ENCODE measurements at places on chromosomes 16 and 17.

- no peak for DNase-seq
Measured at GRCh38 chr16:70638814-70639792, 7.3 kb upstream of the IL34 start.

DNA sequence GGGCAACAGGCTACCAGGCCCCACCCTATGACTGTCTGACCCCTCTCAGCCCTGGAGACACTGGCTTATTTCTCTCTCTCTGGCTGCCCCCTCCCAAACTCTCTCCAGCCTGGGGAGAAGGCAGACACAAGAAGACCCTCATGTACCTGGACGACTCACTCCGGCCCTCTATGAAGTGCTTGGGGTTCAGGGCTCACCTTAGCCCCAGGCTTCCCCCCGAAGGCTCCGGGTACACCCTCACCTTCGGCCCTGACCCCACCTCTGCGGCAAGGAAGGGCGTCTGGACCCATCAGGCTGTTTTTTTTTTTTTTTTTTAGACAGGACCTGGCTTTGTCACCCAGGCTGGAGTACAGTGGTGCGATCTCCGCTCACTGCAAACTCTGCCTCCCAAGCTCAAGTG, 906 bp upstream of the CARMIL2 start:
- no peak for DNase-seq

GRCh38 chr16:20395946-20396345, 8.6 kb downstream of the PDILT start:
- DNase-seq = no peak

GRCh38 chr17:45977506-45977824, 21.6 kb upstream of the STH start:
- DNase-seq = no peak

- DNase-seq = no peak
Measured at GRCh38 chr17:59067340-59067739, 39.3 kb downstream of the TRIM37 start.

- no peak for DNase-seq
Measured at GRCh38 chr17:61018938-61019337, 341.3 kb downstream of the BCAS3 start.

DNA sequence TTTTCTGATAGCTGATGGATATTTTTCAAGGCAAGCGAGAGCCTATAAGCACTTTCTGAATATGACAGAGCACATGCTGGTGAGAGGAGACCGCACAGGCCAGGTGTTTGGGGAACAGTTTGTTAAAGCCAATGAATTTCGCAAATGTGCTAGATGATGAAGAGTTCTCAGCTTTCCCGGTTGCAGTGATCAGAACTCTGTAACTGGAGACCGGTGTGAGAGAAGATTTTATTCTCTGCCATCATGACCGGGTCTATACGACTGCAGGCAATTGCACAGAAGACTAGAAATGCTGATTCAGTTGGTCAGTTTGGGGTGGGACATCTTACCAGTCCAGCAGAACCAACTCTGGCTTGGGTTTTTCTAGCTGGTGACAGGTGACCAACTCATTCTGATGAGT, 25.4 kb downstream of the SMTNL2 start:
- DNase-seq = no peak

- no peak for DNase-seq
Measured at GRCh38 chr17:78105551-78105950, 23.0 kb downstream of the TMC6 start.

DNA sequence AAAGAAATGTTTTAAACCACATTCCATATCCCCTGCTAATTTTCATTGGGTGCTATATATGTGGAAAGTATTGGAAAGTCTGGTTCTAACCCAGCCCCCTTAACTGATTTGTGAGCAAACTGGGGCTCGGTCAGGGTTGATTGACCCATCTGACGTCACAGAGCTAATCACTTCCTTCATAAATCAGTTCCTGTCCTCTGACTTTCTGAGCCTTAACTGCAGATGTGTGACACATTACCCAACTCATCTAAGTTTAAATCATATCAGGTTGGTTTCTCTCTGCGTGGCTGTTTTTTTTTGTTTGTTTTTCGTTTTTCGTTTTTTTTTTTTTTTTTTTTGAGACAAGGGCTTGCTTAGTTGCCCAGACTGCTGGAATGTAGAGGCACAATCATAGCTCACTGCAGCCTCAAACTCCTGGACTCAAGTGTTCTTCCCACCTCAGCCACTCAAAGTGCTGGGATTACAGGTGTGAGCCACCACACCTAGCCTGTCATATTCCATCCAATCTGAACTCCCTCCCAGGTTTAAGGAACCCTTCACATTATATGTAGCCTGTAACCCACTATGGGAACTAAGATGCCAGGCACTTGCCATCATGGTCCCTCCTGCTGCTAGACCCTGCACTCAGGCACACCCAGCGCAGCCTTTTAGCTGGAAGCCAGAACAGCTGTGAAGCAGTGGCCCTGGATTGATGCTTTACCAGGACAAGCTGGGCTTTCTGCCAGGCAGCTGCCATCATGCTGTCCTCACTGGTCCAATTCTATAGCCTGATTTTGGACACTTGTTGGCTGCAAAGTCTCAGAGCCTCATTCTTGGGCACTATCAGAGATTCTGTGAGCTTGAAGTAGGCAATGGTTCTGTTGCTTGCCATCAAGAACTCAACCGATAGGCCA, 6.9 kb upstream of the BPTF start:
- no peak for DNase-seq

GRCh38 chr17:38742411-38743308, 5.5 kb downstream of the PCGF2 start:
- DNase-seq = no peak

DNA sequence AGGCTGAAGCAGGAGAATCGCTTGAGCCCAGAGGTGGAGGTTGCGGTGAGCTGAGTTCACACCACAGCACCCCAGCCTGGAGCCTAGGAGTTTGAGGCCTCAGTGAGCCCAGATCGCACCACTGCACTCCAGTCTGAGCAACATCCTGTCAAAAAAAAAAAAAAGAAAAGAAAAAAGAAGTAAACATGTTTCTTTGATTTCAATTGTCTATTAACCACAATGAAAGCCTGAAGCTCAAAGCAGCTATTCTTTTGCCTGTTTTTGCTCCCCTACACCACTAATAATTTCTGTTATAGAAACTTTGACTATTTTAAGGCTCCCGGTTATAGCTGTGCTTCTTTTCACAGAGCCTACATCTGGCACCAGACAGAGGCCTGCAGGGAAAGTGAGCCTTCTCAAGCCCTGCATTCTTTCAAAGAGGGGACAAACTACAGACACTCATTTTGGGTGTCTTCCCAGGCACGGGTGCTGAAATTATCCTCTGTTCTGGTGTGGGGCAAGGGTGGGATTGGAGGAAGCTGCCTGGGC, 14.2 kb upstream of the SLC52A1 start:
- no peak for DNase-seq

- no peak for DNase-seq
Measured at GRCh38 chr17:15908378-15908777, 36.6 kb upstream of the ADORA2B start.

DNA sequence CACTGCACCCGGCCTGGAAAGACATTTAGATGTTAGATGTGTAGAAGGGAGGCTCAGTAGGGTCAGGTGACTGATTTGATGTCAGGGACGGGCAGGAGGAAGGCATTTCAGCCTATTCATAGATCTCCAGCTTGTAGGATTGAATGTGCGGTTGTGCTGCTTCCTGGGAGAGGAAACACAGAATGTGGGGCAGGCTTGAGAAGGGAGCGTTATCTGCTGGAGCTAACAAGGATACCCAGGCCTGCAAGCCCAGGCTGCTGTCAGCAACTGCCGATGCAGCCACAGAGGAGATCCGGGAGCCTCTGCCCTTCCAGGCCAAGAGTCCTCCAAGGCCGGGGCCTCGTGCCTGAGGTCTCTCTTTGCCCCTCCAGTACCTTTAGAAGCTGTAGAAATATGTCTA, 205.6 kb downstream of the SPECC1 start:
- no peak for DNase-seq

- no peak for DNase-seq
Measured at GRCh38 chr17:43400943-43401717, 2.3 kb downstream of the ARL4D start.

DNA sequence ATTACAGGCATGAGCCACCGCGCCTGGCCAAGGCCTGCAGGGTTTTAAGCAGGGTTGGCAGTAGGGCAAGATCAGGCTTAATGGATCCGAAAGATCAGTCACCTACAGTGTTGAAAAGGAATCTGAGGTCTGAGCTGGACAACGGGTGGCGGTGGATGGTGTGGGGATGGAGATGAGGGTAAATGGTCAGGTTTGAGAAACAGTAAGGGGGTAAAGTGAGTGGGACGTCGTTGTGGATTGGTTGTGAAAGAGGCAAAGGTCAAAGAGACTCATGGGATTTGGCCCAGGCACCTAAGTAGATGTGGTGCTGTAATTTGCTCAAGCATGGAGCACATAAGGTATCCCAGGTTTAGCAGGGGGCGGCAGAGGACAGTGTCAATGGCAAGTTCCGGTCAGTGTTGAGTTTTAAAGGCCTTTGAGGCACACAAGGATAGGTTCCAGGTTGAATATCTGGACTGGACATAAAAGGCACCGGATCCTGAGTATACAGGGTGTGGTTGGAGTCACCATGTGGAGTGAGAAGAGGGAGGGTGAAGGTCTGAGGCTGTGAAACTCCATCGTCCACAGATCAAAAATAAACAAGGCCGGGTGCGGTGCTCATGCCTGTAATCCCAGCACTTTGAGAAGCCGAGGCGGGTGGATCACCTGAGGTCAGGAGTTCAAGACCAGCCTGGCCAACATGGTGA, 1.1 kb upstream of the SLC16A5 start:
- DNase-seq = no peak

- DNase-seq = no peak
Measured at GRCh38 chr16:63960321-63960720, 1161.5 kb downstream of the CDH11 start.

- no peak for DNase-seq
Measured at GRCh38 chr17:9553596-9553995, 22.0 kb downstream of the STX8 start.
